ENCODE measurements at places on chromosomes 1 and 21. TPM values are rescaled to one million over a fixed set of nuclear protein-coding genes. Genes with fewer than 3 reads are reported as not detected.

Gene OR6K3
- not detected for total RNA-seq

Gene S100A5
- not detected for total RNA-seq

Gene LIN28A
- total RNA-seq: not detected

Gene ESPN
- total RNA-seq: 65.7 TPM

Gene CACNA1S
- not detected for total RNA-seq

Gene FCGR2B
- total RNA-seq: 14.8 TPM

Gene CAMTA1
- total RNA-seq: 82.6 TPM

Gene IGSF3
- total RNA-seq: 27.4 TPM
